WTC11 (cell line): ENCODE measurements at places on chromosomes 12 and 14. TPM values are rescaled to one million over a fixed set of nuclear protein-coding genes. Genes with fewer than 3 reads are reported as not detected.

MMP17 gene
- 58.8 to 67.1 TPM (median 62.1 TPM) in 3 replicates for total RNA-seq

CLEC2A gene
- total RNA-seq = 2.1 to 3.5 TPM (median 2.7 TPM) in 3 replicates

- DNase-seq = no peak
These were observed 48.6 kb downstream of the ISCA2 start for GRCh38 chr14:74542056-74542685.

GRCh38 chr14:96965885-96966595, 168.9 kb downstream of the VRK1 start:
- DNase-seq = no peak

DNA sequence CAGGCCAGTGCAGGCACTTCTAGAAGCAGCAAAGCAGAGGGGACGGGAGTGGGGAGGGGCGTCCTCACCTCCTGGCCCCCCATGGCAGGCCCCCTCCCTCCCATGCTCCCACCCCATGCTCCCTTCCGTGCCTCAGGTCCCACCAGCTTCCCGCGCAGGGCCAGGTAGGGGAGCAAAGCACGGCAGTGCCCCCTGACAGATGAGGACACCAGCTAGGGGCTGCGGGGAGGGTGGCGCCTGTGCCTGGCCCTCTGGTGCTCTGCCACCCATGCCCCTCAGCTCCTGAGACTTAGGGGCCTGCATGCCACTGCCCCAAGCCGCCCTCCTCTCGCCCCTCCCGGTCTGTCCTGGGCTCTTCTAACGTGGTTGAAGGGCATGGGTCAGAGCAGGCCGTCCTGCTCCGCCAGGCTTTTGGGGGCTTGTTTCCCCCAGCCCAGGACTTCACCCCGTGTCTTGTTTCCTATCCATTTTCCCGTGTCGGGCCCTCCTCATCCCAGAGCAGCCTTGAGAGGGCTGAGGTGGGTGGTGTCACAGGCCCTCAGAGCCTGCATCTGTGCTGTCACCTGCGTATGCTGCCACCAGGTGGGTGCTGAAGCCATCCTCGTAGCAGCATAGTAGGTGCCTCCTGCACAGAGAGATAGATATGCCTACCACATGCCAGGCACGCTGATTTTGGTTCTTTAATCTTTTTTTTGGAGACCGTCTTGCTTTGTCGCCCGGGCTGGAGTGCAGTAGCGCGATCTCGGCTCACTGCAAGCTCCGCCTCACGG, 10.2 kb downstream of the TRMT61A start:
- no peak for DNase-seq

DNA sequence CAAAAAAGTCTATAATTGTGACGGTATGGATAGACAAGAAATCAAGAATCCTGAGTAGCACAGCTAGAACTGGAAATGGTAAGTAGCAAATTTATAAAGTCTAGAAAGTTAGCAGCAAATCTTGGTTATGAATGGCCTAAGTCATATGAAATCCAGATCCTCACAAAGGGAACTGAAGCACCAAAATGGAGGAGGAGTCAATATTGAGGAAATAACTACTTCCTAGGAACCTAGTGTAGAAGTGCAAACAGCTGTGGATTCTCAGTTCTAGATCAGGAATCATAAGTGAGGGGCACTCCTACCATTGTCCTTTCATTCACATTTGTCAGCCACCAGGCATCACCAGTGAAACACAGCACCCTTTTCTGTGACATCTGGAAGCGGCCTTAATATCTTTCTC, 202.2 kb upstream of the DCN start:
- no peak for DNase-seq

DNA sequence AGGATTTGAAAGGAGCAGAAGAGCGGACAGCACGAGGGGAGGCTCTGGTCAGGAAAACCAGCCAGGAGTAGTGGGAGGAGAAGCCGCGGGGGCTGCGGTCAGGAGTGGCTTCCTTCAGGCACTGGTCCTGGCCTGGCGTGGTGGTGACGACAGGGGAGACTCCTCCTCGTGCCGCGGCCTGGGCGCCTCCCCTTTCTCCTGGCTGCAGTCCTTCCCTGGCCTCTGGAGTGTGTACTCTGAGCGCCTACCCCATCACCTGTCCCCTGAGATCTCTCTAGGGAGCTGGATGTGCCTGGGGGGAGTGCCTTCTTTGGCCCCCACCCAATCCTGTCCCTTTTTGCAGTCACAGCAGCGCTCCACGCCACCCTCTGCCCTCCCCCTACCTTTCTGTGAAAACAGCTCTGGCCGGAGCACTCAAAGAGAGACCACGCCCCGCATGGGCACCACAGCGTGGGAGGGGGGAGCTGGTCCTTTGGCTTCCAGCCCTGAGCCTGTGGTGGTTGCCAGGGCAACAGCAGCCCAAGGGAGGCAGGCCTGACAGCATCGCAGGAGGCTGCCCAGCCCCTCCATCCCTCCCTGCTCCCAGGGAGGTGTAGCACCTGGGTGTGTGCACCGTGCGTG, 125.9 kb downstream of the CALM1 start:
- DNase-seq = no peak

GRCh38 chr12:63752283-63752682, 27.4 kb upstream of the RXYLT1 start:
- DNase-seq = no peak
